ENCODE measurements at places on chromosomes 6 and 20.

DNA sequence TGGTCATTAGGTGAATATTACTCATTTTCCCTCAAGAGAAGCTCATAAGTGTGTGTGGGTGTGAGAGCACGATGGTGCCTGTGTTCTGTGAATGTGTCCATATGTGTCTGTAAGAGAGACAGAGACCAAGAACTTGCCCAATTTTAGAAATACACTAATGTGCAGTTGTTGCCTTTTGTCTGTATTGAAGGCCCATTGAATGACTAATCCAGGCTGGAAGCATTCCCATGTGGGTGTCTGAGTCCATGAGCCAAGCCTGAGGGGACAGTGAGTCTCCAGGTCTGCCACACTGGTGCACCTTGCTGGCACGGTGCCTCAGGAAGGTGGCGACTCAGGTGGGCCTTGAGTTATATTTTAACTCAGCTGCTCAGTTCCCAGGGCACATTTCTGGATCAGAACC, 25.5 kb upstream of the ASXL1 start:
- DNase-seq: no peak

DNA sequence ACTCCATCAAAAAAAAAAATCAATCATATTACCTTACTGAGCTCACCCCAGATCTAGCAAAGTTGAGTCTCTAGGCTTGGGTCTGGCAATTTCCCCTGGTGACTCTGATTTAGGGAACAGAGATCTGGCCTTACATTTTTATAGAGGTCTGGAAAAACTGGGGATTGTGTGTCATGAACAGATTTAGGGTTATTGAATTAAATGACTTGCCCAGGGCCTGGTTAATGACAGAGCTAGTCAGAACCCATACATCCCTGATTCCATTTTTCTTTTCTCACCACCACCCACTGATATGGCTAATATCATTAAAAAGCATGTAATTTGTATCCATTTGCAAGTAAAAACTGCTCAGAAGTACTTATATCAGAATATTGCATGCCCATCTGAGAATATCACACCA, 163.4 kb upstream of the OGFRL1 start:
- no peak for DNase-seq

GRCh38 chr6:158628542-158628941, 16.0 kb downstream of the DYNLT1 start:
- DNase-seq: no peak

GRCh38 chr6:119284861-119285521, 64.6 kb downstream of the MAN1A1 start:
- no peak for DNase-seq

- no peak for DNase-seq
Measured at GRCh38 chr6:42624601-42625000, 60.8 kb downstream of the UBR2 start.

- no peak for DNase-seq
Measured at GRCh38 chr20:53829255-53829723, 235.7 kb upstream of the ZNF217 start.

- peak; percentile 31 for DNase-seq
Measured at GRCh38 chr20:3121271-3121911, 36.9 kb upstream of the AVP start.

DNA sequence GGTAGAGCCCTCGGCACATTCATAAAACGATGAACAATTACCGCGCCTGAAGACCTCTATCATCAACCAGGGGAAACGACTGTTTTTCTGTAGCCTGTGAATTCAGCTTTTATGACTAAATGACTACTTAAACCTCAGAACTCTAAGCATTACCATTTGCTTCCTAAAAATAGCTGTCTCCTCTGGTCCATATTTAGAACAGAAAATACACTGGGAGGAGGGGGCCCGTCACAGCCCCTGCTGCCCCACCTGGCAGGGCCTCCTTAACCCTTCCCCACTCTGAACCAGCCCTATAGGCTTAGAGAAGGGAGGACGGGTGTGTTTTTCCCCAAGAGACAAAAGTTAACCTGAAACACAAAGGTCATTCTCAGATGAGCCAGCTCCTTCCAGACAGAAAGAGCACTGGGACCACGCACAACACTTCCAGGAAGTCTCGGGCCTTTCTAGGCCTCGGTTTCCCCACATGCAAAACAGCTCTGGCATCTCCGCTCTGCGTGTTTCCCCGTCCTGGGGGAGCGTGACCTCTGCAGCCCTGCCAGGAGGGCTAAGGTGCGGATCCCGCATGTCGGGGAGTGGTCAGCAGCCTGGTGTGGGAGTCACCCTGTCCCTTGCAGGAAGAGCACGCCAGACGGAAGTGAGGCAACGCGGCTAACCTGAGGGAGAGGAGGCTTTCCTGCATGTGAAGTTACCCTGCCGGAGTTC, 193.9 kb downstream of the DLL1 start:
- no peak for DNase-seq

DNA sequence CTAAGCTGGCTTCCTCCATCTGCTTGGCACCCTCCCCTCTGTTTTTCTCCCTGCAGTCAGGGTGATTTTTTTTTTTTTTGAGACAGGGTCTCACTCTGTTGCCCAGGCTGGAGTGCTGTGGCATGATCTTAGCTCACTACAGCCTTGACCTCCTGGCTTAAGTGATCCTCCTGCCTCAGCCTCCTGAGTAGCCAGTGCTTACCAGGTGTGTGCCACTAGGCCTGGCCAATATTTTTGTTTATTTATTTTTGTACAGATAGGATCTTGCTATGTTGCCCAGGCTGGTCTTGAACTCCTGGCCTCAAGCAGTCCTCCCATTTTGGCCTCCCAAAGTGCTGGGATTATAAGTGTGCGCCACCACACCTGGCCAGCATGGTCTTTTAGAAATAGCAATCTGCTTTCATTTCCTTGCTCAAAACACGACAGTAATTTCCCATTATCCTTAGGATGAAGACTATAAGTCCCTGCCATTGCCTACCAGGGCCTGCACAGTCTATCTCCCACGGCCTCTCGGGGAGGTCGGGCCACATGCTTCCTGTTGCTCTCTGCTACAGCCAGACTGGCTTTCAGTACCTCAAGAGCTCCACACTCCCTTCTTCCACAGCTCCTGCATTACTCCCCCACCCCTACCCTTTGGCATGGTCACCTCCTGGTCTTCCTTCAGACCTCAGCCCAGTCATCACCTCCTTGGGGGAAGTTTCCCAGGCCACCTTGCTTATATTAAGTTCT, 11.1 kb upstream of the CD164 start:
- DNase-seq: no peak

DNA sequence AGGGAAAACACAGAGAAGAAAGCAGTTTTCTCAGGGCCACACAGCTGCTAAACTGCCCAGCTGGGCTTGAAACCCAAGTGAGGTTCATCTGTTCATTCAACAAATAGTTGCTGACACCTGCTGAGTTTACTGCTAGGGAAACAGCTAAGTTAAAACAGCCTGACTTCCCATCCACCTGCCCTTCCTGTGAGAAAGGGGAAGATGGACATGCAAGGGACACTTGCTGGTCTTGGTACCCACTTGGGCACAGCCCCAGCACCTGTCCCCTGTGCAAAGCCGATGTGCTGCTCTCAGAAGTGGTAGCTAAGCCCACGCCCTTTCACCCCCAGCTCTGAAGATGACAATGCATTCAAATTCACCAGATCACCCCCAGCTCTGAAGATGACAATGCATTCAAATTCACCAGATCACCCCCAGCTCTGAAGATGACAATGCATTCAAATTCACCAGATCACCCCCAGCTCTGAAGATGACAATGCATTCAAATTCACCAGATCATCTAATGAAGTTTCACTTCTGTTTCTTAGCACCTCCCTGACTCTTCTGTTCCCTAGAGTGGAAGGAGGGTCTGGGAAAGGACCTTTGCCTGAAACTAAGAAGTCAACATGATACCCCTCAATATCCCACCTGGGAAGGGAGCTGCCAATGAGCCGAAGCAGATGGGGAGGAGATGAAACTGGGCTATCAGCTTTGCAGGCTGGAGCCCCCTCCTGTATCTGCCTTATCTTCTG, 46.0 kb upstream of the TOP1 start:
- DNase-seq: no peak

DNA sequence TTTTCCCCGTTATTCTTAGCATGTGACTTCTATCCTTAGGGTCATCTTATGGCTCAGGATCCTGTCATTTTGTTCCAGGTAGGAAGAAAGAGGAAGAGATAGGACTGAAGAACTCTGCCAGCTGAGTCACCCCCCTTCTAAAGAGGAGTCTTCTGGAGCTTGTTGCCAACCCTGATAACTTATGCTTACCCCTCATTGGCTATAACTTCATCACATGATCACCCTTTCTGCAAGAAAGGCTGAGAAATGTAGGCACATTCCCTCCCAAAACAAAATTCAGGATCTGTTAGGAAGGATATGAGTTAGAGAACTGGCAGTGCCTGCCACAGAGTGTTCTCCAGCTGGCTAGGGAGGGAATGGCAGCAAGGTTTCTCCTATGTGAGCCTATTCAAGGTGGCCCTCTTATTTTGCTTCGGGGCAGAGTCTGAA, 35.6 kb downstream of the ARFGEF2 start:
- no peak for DNase-seq

GRCh38 chr6:132392792-132393191, 8.5 kb downstream of the MOXD1 start:
- no peak for DNase-seq

GRCh38 chr6:79469376-79470246, 67.6 kb downstream of the LCA5 start:
- DNase-seq: no peak

DNA sequence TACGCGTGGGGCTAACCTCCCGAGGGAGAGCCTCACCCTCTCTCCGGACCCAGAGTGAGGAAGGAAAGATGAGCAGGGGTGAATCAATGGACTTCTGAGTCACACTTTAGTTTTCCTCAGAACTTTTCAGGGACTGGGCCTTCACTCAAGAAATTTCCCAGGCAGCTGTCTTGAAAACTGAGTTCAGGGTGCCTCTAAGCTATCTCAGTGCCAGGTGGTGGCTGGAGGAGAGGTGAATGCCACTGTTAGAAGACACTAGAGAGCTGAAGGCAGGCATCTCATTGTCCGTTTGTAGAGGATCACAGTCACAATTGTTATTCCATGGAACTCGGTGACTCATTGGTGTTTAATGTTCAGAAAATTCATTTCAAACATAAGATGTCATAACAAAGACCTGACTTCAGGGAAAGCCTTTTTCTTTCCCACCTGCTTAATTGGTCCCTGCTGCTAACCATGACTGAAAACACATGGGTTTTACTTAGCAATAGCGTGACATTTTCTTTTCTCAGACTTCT, 5.3 kb upstream of the SERPINB6 start:
- no peak for DNase-seq

DNA sequence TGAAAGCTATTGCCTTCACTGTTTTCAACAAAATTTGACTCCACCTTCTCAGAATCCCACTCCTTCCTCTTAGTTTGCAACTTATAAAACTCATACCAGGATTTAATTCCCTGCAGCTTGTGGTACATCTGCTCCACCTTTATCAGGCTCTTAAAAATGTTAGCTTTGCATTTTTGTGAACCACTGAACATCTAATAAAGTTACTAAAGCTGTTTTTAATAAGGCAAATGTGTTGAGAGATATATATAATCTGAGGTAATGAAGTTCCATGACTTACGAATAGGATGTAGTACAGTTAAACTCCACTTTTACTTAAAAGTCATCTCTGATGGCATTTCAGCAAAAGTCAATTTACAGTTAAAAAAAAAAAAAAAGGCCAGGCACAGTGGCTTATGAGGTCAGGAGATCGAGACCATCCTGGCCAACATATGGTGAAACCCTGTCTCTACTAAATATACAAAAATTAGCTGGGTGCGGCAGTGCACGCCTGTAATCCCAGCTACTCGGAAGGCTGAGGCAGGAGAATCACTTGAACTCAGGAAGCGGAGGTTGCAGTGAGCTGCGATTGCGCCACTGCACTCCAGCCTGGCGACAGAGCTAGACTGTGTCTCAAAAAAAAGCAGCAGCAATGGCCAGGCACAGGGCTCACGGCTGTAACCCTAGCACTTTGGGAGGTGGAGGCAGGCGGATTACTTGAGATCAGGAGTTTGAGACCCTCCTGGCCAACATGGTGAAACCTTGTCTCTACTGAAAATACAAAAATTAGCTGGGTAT, 106.2 kb downstream of the KIF13A start:
- DNase-seq: no peak

Data from NCI-H2029 (cell line).